Smooth muscle cell of the umbilical artery (primary cell): ENCODE measurements at places on chromosomes 12 and 14. TPM values are rescaled to one million over a fixed set of nuclear protein-coding genes. Genes with fewer than 3 reads are reported as not detected.

GPD1 gene
- not detected in 2 replicates for total RNA-seq

CLEC4D gene
- not detected in 2 replicates for total RNA-seq

KITLG gene
- total RNA-seq = 15.3 and 43.1 TPM in 2 replicates

RNU6-8 gene
- total RNA-seq = not detected in 2 replicates

NFATC4 gene
- 29.7 and 36.8 TPM in 2 replicates for total RNA-seq

SAMD15 gene
- 0.88 and 1.8 TPM in 2 replicates for total RNA-seq

DPPA3 gene
- total RNA-seq = not detected in 2 replicates

KRT85 gene
- total RNA-seq = not detected in 2 replicates

A2M gene
- under 0.01 TPM in 1 of 2 replicates, not detected in the other for total RNA-seq
